ENCODE measurements at places on chromosomes 12 and 14.

DNA sequence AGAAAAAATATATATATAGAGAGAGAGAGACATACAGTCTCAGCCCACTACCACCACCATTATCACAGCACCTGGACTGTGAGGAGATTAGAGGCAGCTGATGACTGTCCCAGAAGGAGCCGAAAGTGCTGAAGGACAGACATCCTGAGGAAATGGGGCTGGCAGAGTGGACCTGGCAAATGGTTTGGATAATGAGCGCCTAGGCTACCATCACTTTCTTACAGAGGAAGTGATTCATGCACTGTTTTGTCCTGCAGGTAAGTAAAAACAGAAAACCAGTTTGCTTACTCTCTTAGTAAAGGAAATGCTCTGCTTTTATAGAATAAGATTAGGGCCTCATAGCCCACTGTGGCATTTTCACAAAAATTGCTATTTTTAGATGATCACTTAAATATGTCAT lies 28.6 kb upstream of the DNM1L start:
- no peak for DNase-seq

GRCh38 chr12:121251838-121252237 lies 41.9 kb downstream of the P2RX4 start:
- no peak for DNase-seq

DNA sequence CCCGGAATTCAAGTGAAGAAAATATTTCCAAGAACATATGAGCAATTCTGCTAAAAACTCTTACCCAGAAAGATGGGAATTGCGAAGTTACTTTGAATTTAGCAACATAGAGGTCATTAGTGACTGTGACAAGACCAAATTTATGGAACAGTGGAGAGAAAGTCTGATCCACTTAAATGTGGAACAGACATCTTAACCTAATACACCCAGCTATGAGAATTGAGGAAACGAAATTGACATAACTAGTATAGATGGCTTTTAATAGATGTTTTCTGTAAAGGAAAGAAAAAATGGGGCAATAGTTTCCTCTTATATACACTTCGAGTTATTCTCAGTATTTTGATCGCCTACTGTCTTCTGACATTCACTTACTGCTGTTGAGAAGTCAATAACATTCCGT lies 4.6 kb downstream of the OVCH1 start:
- no peak for DNase-seq

DNA sequence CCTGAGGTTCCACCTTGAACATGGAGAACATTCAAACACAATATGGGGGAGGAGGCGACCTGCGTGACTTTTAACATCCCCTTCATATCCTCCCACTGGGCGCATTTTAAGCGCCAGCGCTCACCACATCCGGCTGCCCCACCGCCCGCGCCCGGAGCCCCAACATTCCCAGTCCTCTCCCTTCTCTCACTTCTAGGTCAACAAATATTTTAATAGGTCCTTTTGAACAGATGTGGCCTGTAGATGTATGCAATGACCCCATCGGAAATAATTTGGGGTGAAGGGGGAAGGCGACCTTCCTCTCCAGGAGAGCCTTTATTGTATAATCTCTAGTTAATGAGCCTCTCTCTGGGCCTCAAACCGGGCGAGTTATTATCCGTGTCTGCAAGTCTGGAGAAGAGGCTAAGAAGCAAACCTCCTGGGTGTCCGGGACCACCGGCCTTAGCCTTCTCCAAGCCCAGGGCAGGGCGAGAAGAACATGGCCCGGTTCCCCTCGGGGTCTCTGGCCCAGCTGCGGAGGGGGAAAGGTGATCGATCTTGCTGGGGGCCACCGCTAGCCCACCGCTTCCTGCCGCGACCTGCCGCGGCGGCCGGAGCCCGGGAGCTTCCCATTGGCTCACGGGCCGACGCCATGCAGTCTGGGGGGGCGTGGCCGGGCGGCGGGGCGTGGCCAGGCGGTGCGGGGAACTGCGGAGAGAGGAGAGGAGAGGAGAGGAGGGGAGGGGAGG lies 83.2 kb upstream of the HMGA2 start:
- DNase-seq: peak; percentile 50

GRCh38 chr14:98070536-98070935 lies 1201.5 kb downstream of the BCL11B start:
- DNase-seq: no peak

DNA sequence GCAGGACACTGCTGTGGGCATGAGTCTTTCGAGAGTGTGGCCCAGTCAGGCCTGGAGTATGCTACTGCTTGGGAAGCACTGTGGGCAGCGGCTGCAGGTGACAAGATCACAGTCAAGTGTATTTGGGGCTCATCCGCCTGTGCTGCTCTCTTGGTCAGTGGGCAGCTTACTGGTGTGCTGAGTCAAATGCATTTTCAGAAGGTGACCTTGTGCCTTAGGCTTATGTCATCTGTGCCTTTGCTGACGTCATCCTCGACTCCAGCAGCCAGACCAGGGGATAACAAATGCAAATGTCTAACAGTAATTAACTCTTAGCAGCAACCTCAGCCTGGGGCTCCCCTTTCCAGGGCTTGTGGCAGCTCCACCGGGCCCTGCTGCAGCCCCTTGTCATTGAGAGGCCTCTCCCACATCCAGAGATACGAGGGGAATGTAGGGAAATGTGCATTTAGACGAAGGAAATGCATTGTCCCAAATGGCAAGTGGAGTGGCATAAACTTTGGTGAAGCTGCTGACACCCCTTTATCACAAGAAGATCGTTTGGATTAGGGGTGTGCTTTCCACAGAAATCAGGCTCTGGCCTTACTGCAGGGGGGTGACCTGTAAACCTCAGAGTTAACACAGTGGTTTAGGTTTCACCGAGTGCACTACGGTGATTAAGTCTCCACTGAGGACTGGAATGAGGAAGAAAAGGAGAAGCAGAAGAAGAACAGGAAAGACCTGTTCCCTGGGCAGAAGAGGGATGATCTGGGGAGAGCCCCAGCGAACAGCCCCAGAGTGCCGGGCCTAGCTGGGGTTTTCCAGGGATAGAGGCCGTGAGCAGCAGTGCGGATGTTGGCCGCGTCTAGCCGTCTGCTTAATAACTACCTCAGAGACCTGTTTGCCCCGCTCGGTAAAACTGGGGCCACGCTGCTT lies 39.7 kb downstream of the PSMA6 start:
- DNase-seq: no peak

DNA sequence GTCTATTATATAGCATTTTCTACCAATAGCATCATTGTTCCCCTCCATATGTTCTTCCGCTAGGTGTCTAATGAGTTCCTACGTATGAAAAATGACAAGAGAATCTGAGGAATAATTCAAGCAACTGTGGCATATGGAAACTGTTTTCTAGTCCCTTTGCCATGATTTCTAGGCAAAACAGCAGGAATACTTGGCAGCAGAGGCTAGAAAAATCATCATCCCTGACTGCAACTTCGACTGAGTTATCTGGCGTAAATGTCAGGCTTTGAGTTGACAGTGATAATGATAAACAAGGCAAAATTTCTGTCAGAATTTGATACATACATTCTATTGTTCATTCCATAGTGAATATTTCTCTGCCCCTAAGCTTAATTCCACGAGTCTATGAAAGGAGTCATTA lies 572.8 kb upstream of the USP15 start:
- DNase-seq: no peak

DNA sequence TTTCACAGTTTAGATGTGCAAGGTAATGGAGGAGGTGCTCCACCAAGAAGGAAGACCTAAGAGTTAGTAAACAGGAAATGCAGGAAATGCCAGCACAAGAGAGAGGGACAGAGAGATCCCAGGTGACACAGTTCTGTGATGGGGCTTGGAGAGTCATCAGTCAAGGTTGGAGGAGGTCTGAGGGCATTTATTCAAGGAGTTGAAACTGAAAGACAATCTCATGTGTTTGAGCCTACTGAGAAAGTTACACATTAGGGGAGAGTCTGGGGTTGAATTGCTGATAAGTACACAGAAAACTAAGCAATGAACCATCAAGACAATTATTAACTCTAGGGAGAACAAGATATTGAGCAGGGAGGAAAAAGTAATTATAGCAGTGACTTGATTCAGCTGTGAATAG lies 138.5 kb downstream of the ANO6 start:
- DNase-seq: no peak

DNA sequence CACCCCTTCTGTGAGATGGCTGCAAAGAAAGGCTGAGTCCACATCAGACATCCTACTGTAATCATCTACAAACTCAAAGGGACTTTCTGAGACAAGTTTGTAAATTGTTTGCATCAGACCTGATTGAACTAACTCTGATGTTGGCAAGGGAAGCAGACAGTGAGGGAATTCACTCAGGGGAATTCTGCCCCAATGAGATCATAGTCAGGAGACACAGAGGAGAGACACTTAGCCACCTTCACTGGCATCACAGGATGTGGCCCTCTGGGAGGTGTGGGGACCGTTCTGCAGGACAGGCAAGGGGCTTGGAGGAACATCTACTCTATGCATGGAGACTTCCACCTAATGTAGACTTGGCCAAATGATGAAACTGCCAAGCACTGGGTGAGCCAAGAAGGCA lies 70.7 kb upstream of the DDX11 start:
- no peak for DNase-seq

GRCh38 chr14:27026097-27026496 lies 428.3 kb upstream of the NOVA1 start:
- DNase-seq: no peak

DNA sequence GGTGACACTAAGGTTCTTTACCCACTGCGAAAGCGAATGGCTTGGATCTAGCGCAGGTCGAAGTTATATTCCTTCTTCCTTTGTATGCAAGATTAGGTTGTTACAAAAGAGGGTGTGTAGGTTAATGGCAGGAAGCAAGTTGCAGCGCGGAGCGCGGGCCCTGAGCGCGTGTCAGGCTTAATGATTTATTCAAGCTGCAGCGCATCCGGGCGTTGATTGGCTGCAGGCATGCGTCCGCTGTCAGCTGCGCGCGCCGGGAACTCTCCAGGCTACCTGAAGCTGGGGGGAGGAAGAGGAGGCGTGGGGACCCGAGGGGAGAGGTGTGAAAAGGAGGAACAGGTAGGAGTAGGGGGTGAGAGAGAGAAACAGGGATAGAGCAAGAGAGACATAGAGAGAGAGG lies 7.4 kb downstream of the ASCL1 start:
- DNase-seq: no peak

- no peak for DNase-seq
These were observed 105.8 kb downstream of the PAH start for GRCh38 chr12:102811110-102811737.

GRCh38 chr14:60184146-60184904 lies 19.1 kb upstream of the DHRS7 start:
- DNase-seq: no peak

DNA sequence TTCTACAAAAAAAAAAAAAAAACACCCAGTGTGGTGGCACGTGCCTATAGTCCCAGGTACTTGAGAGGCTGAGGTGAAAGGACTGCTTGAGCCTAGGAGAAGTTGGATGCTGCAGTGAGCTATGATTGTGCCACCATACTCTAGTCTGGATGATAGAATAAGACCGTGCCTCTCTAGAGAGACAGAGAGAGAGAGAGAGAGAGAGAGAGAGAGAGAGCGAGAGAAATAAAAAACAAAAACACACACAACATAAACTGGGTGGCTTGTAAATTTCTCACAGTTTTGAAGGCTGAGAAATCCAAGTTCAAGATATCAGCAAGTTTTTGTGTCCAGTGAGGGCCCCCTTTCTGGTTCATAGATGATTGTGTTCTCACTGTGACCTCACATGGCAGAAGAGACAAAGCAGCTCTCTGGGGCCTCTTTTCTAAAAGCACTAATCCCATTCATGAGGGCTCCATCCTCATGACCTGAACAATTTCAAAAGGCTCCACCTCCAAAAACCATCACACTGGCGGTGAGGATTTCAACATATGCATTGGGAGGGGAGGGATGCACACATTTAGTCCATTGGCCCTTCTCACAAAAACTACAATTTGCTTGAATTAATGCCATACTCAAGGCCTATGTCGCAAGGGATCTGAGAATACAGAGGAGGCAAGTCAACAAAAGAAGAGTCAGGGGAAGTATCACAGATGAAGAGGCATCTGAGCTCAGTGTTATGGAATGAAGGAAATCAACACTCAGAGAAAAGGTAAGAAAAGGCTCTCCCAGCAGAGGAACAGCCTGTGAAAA lies 94.9 kb downstream of the PPM1H start:
- no peak for DNase-seq

DNA sequence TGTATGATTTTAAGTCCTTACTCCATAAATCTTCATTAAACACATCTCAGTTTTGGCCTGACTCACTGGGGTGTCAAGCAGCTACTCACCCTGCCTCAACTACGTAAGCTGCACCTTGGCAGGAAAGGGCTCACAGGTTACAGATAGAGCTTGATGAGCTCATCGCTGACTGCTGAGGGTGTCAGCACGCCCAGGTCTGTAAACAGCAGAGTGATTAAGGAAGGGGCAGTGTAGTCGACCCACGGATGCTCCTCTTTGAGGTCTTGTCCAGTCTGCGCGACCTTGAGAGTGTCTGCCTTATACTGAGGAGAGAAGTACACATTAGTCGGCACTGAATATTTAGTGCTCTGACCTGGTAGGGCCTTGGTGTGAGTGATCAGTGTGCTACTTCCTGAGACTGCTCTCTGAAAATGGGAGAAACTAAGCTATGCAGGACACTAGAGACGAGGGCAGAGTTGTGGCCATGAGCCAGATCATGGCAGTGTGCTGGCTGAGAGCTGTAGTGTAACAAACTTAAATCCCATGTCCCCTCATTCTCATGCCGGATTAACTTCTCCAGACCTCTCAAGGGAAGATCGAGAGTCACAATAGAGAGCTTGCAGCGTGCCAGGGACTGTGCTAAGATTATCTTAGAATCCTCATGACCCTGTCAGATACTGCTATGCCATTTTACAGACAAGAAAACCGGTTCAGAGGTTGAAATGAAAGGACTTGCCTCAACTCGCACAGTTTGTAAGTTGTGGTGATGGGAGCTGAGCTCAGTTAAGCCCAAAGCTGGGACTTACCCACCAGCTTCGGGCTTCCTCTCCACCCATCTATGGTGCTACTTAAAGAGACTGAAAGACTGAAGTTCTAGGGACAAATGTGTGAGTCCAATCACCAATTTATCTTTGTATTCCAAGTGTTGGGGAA lies 11.6 kb downstream of the EIF2B1 start:
- DNase-seq: no peak

DNA sequence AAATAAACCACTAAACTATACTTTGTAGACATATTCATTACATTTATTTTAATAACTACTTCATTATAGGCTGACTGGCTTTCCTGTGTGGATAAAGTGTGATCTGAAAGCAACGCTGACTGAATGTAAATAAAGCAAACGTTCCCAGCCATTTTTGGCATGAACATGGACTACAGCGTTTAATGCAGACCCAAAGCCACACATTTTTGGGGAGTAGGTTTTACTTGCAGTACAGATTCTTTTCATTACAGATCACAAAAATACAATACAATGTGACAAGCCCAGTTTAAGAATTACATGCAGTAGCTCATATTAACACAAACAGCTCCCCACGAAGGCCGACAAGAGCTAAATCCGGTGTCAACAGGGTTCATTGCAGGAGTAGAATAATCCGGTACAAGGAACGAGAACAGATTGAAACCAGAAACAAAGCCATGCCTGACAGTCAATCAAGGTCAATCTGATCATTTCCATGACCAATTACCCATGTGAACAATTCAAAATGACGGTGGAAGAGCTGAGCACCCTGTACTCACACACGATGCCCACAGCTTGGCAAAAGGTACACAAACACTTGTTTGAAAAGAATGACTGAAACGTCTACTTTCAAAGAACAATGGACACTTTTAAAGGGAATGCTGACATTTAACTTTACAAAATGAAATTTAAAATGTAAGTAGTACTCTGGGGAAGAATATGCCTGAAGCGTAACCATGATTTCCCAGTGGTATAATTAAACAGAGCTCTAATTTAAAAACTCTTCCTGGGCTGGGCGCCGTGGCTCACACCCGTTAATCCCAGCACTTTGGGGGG lies 5.3 kb downstream of the BAG5 start:
- no peak for DNase-seq
